ENCODE measurements at places on chromosomes 1 and 21. TPM values are rescaled to one million over a fixed set of nuclear protein-coding genes. Genes with fewer than 3 reads are reported as not detected.

GRCh38 chr1:78210175-78210574 lies 164.4 kb downstream of the GIPC2 start:
- DNase-seq, result peak; percentile 77

- DNase-seq, result no peak
Observed at GRCh38 chr1:199914546-199914945, 113.0 kb upstream of the NR5A2 start.

- DNase-seq, result peak; percentile 89
Observed at GRCh38 chr21:39845571-39846130, 21.6 kb upstream of the PCP4 start.

DNA sequence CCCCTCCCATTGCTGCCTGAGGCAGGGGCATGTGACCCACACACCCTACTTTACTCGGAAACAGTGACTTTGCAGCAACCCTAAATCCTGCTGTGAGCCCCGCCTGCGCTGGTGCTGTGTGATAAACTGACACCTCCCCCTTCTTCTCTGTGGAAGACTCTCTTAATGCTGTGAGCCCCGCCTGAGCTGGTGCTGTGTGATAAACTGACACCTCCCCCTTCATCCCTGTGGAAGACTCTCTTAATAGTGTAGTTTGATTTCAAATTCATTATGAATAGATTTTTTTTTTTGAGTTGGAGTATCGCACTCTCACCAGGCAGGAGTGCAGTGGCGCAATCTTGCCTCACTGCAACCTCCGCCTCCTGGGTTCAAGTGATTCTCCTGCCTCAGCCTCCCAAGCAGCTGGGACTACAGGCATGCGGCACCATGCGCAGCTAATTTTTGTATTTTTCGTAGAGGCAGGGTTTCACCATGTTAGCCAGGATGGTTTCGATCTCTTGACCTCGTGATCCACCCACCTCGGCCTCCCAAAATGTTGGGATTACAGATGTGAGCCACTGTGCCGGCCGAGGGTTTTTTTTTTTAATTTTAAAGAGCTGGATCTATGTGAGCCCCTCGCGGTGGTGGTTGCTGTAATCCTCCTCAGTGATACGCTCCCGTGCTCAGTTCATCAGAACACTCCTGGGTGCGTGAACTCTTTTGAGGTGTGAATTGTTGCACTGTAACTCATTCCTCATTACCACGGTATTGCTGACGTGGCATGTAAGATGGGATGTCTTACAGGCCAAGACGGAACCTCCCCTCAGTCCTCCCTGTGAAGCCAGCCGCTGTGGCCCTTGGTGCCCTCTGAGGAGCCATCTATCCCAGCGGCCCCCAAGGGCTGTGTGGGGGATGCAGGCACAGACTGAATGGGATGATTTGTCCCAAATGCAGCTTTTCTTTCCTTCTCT lies 60.3 kb downstream of the GALNT2 start:
- no peak for DNase-seq

DNA sequence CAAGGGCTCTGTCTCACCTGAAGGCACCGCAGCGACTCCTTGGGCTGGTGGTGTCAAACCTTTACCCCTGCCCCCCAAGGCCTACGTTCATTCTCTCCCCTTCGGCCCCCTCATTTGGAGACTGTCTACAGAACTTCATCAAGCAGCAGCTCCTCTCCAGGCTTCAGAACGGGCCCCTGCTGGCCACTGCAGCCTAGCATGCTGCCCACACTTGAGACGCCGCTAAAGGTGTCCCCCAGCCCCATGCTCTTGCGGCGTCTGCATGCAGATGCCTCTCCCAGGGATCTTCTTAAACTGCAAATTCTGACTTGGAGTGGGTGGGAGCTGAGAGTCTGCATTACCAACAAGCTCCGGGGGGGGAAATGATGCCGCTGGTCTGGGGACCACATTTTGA lies 104.2 kb downstream of the PRDM2 start:
- DNase-seq, result no peak

DNA sequence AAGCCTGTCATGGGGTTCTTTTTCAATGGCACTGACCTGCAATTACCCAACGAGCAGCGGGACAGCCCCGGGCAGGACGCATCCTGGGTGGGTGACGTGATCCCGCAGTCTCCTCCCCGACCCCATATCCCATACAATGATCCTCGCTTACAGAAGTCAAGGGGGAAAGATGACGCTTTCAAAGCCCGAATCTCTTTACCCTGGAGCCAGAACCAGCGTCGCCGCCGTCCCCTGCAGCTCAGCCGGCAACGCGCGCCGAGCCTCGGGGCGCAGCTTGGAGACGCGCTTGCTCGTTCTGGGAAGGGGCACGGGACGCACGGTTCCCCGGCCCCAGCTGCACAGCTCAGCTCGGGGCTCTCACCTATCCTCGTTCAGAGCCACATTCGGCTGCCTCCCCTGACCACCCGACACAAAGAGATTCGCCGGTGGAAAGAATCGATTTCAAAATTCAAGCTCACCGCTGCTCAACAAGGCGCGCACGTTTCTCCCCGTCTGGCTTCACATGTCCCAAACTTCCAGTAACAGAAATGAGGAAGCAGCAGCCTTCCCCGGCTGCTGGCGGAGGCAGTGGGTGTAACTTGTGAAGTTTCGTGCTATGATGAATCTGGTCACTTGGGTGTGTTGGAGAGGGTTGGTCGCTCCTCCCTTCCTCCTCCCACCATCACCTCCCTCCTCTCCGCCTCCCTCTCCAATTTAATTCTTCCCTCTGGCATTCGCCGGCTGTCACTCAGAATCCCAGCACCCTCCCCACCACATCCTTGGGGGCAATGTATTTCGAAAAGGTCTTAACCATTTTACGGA lies at the start of gene TIAM1:
TIAM1 (minus strand) TSS at position 582 of the 801 bp plus-strand sequence. CDS start 77,289 bp downstream, outside the sequence.
- no peak for DNase-seq

GRCh38 chr1:94329986-94330385 lies 88.2 kb upstream of the ABCD3 start:
- DNase-seq, result peak; percentile 86

DNA sequence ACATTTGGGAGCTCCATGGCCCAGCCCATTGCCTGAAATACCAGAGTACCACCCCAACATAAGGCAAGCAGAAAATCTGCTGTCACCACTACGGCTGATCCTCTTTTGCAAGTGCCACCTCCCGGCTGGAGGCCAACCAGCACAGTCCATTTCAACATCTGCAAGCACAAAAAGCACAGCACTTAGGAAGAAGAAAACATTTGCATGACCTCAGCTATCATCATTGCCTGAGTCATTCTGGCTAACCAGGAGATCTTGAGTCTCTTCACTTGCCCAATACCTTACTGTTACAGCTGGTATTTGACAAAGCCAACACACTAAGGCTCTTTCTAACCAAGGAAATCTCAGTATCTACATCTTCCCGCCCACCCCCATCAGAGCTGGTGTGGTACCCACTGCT lies 55.9 kb downstream of the NEK7 start:
- DNase-seq, result peak; percentile 81

DNA sequence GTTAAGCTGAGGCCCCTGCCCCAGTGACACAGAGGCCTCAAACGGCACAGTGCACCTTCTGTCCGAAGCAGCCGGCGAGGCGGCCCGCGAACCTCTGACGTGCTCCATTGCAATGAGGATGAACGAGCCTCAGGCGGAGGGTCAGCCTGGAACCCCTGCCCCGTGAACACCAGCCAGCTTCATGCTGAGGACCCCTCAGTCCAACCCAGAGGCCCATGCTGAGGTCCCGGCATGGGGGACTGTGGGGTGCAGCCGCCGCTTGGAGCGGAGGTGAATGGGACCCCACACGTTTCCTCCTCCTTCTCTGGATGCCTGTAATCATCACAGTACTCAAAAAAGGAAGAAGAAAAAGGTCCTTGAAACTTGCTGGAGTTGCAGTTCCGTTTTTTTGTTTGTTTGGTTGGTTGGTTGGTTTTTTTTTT lies 62.1 kb downstream of the PRKCZ start:
- no peak for DNase-seq

- DNase-seq, result peak; percentile 56
Observed at GRCh38 chr1:59124166-59124565, 172.7 kb upstream of the FGGY start.

GRCh38 chr21:31334648-31335121 lies 9.4 kb downstream of the TIAM1 start:
- peak; percentile 22 for DNase-seq

DNA sequence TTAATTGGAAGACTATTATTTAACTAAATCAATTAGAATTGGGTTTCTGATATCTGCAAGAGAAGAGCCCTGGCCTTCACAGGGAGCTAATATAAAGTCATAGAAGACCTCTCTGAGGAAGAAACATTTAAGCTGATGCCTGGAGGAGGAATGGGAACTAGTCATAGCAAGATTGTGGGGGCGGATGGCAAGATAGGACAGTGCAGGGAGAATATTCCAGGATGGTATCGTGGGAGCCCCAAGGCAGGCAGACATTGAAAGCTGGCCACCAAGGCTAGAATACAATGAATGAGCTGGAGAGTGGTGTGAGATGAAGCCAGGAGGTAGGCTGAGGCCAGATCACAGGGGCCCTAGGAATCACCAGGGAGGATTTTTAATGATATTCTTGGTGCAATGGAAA lies 20.8 kb upstream of the MYSM1 start:
- DNase-seq, result no peak

GRCh38 chr21:44377201-44377921 lies 23.9 kb downstream of the TRPM2 start:
- DNase-seq, result no peak

DNA sequence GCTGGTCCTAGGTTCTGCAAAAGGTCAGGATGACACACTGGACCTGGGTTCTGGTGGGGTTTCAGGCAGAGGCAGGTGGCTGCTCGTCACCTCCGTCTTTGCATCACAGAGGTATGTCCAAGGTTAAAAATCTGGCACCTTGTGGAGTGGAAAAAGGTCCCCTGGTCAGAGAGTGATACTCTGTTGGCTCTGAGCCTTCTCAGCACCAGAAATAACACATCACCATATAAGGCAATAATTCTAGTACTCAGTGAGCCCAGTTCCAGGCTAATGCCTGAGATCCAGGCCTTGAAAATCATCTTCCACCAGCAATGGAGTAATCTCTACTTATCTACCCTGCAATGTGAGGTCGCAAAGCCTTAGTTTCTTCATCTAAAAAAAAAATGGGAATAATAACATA lies 127.3 kb upstream of the C8B start:
- no peak for DNase-seq

DNA sequence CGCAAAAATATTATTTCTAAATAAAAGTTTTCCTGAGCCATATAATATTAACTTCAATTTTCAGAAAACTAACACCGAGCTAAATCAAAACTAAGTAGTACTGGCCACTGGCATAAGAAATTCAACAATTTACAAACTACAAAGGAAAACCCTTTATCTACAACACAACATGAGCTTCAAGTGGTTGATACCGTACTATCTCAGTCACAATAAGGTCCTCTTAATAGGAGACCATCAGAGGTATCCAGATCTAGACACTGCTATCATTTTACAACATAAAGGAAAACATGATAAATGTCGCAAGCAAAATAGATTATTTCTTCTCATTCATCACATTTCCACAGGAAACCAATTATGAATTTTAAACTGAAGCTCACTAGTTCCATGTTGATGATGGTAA lies 39.5 kb downstream of the GATAD2B start:
- DNase-seq, result no peak

- DNase-seq, result peak; percentile 19
Observed at GRCh38 chr1:58312971-58313563, 233.5 kb downstream of the OMA1 start.

GRCh38 chr1:203101813-203102634 lies 16.2 kb upstream of the MYOG start:
- DNase-seq, result no peak

DNA sequence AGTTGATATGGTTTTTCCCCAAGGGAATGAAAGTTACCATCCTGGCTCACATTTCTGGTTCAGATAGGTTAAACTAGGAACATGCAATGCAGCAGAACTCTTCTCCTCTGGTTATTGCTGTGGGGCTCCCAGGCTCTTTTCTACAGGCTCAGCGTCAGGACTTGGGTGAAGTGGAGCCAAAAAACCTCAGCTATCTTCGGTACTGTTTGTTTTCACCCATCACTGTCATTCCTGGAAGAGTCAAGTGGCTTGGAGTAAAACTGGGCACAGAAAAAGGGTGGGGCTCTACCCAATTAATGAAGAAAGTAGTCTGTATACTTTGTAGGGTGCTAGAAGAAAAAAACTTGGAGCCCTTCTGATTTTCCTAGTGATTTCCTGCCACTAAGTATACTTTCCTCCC lies 9.4 kb downstream of the WNT2B start:
- no peak for DNase-seq

- DNase-seq, result peak; percentile 68
Observed at GRCh38 chr1:150529017-150529416, 13.5 kb downstream of the FALEC start.

DNA sequence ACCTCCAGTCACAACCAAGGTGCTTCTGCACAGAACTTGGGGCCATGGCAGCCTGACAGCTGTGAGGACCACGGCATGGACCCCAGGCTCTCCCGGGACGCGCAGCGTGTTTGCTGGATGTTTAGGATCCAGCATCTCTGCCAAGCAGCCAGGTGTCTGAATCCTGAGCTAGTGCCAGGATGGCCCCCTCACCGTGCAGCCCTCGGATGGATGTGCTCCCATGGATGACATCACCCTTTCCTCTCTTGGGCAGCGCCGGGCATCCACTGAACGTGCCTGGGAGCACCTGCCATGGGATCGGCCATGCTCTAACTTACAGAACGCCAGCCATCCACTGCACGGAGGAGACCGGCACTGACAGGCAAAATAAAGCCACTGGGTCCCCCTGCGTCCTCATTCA lies 53.9 kb downstream of the PRDM15 start:
- DNase-seq, result no peak

GRCh38 chr1:208110296-208110695 lies 133.9 kb downstream of the PLXNA2 start:
- no peak for DNase-seq

DNA sequence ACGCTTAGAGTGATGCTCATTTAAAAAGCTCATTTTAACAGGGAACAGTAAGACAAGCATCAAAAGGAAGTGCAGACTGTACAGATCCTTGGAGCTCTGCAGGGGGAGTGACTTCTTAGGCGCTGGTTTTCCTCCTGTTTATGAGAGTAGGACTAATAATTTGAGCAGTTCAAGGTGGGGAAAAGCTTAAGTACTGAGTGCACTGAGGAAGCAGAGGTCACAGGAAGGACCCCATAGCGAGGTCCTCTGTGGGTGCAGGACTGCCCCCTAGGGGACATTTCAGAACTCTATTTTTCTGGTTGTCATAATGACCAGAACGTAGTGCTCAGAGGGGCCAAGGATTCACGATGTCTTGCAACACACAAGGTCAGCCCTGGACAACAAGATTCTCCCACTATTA lies 112.1 kb downstream of the HLCS start:
- DNase-seq, result peak; percentile 36

DNA sequence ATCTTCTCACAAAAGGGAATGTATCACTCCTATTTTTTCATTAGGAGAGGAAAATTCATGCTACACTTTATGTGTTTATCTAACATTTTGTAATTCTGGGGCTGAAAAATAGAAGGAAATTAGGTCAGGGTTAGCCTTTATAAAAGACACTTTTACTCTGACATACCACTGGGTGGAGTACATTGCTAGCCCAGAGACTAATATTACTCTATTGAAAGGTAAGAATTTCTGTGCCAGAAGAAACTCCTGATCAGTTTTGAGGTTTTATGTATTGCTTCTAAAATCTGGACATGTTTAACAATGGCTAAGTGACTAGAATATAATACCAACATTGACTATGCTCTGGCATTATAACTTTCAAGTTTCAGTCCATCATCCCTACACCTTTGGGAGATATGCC lies 724.6 kb downstream of the USP25 start:
- no peak for DNase-seq

The MROH9 gene
- not detected for total RNA-seq

The SPRR2B gene
- total RNA-seq, result not detected

The SPATA46 gene
- total RNA-seq, result not detected

The C1QC gene
- total RNA-seq, result not detected

The NTMT2 gene
- not detected for total RNA-seq

The PTPN22 gene
- 1.7 TPM for total RNA-seq

The CSF1 gene
- 92.8 TPM for total RNA-seq

Measured in M059J (cell line).